ENCODE measurements at places on chromosomes 13 and 19.

GRCh38 chr13:27639186-27639585 lies 17.5 kb downstream of the POLR1D start:
- DNase-seq, result no peak

DNA sequence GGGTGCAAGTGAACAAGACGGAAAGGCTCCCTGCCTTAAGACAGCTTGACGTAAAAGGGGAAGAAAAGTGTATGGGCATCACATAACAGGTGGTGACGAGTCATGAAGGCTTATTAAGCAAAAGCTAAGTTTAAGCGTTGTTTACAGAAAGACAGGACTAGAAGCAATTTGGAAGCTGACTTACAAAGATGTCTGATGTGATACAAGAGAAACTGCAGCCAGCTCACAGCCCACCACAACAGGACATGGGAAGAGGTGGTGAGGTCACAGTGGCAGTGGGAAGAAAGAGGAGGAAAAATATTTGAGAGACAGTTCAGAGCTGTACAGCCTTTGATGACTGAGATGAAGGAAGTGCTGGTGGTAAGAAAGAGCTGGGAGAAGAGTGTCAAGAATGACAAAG lies 181.6 kb downstream of the KLF12 start:
- no peak for DNase-seq

- DNase-seq, result no peak
Observed at GRCh38 chr13:36329361-36329760, 16.8 kb downstream of the SPART start.

GRCh38 chr19:21603431-21604231 lies 98.2 kb downstream of the ZNF429 start:
- peak; percentile 15 for DNase-seq

- DNase-seq, result no peak
Observed at GRCh38 chr19:33256261-33256660, 30.6 kb upstream of the SLC7A10 start.

DNA sequence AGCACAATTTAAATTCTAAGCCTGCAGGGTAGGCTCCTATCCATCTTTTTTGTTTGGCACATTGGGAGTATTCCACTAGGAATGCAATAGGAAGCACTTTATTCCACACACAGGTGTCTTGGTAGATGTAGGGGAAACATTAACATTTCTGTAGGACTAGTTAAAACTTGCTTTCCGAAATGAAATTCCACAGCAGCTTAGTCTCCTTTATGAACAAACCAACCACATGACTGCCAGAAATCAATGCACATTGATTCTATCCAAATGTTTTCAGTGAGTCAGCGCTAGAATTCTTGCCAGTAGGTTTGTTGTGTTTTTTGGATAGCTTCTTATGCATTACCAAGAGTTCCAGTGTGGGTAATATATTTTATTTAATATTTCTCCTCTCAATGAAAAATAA lies 207.9 kb upstream of the CSNK1A1L start:
- DNase-seq, result no peak

- DNase-seq, result peak; percentile 24
Observed at GRCh38 chr19:5480427-5480836, 25.2 kb downstream of the ZNRF4 start.

- no peak for DNase-seq
Observed at GRCh38 chr13:33284916-33285315, 639 bp downstream of the STARD13 start.

- DNase-seq, result no peak
Observed at GRCh38 chr13:24746618-24747247, 17.2 kb upstream of the RNF17 start.

DNA sequence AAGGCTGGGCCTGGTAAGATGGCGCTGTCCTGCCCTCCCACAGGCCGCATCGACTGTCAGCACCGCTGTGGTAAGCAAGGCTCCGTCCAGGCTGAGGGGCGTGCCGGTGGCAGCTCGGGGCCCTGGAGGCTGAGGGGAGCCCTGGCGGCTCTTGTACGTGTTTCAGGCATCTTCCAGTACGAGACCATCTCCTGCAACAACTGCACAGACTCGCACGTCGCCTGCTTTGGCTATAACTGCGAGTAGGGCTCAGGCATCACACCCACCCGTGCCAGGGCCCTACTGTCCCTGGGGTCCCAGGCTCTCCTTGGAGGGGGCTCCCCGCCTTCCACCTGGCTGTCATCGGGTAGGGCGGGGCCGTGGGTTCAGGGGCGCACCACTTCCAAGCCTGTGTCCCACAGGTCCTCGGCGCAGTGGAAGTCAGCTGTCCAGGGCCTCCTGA lies 1.2 kb downstream of the IZUMO4 start:
- no peak for DNase-seq

DNA sequence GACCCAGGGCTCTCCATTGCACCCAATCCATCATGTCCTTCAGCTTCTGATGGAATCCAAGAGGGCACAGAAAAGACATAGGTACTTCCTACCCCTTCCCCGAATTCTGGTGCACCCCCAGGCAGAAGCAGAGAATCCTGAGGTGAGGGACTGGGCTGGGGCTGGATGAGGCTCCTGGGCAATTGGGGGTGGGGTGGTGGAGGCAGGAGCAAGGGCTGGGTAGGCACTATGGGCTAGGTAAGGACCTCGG lies 2.7 kb upstream of the KCNC3 start:
- DNase-seq, result no peak

GRCh38 chr13:77349365-77349764 lies 22.5 kb upstream of the MYCBP2 start:
- DNase-seq, result no peak

DNA sequence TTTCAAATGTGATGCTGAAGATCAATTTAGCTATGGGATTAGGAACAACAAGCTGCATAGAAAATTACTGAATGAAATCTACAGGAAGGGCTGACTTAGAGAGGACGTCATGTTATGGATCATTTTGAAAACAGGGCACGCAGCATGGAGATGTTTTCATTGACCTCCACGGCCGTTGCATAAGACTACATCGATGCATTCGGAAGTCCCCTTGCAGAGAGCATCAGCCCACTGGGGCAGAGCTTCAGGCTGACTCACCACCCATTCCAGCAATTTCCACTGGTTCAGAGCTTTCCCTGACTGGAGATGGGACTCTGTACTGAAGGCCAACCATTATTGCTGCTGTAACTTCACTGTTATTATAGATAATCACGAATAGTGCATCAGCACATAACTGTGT lies 305.3 kb downstream of the IRS2 start:
- no peak for DNase-seq

DNA sequence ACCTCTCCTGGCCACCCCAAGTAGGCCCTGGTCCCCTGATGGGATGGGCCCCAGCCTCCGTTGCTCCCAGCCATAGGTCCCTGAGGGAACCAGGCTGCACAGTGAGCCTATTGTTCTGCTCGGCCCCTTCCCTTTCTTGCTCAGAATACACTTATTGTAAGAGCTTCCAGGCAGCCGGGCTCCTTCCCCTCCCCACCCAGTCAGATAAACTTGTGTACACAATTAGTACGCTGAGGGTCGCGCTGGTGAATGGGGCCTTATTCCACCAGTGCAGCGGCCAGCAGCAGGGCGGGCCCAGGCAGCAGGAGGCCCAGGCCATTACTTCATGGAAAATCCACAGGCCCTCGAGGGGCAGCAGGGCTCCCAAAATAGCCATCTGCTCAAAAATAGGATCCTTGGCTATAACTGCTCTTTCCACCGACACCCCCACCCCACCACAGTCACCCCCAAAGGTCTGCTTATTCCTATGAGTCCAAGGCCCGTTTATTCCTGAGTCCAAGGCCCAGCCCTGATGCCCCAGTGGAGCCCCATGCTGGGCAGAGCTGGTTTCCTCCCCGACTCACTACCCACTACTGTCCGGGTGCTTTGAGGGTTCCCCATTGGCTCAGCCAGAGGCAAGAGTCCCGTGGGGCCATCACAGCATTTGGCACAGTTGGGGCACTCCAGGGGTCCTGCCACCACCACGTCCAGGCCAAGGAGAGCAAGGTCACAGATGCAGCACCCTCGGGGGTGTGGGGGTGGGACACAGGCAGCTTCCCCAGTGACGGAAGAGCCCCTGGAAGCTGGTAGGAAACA lies 22.1 kb downstream of the CAPN12 start:
- no peak for DNase-seq

DNA sequence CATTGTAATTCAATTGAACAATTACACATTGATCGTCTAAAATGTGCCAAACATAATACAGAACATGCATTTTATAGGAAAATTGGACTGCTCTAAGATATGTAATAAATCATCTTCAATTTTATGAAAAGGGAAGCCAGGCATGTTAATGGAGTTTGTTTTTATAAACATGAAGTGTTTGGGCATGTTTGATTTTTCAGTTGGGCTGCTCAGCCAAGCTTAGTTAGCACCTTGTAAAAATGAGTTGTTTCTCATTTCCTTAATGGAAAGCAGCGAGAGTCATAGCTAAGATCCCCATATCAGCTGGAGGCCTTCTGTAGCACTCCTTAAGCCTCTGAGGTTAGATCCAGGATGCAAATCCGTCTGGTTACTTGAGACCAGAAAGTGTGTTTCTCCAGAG lies 422.3 kb downstream of the SPRY2 start:
- DNase-seq, result no peak

DNA sequence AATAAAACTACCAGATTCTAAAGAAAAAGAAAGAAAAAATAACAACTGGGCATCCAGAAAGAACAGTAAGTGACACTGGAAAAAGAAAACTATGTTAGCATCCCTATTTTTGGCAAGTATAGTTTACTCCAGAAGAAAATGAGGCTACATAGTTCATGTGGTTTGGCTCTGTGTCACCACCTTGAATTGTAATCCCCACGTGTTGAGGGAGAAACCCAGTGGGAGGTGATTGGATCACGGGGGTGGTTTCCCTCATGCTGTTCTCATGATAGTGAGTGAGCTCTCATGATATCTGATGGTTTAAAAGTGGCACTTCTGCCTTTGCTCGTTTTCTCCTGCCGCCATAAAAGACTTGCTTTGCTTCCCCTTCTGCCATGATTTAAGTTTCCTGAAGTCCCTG lies 76.9 kb downstream of the ITGBL1 start:
- DNase-seq, result no peak

- DNase-seq, result no peak
Observed at GRCh38 chr13:58630794-58631193, 999.2 kb downstream of the PCDH17 start.

GRCh38 chr19:49335071-49335783 lies at the start of gene CD37:
Gene CD37 (plus strand): TSS chr19:49335406. CDS start chr19:49335541, 135 bp downstream.
- no peak for DNase-seq

DNA sequence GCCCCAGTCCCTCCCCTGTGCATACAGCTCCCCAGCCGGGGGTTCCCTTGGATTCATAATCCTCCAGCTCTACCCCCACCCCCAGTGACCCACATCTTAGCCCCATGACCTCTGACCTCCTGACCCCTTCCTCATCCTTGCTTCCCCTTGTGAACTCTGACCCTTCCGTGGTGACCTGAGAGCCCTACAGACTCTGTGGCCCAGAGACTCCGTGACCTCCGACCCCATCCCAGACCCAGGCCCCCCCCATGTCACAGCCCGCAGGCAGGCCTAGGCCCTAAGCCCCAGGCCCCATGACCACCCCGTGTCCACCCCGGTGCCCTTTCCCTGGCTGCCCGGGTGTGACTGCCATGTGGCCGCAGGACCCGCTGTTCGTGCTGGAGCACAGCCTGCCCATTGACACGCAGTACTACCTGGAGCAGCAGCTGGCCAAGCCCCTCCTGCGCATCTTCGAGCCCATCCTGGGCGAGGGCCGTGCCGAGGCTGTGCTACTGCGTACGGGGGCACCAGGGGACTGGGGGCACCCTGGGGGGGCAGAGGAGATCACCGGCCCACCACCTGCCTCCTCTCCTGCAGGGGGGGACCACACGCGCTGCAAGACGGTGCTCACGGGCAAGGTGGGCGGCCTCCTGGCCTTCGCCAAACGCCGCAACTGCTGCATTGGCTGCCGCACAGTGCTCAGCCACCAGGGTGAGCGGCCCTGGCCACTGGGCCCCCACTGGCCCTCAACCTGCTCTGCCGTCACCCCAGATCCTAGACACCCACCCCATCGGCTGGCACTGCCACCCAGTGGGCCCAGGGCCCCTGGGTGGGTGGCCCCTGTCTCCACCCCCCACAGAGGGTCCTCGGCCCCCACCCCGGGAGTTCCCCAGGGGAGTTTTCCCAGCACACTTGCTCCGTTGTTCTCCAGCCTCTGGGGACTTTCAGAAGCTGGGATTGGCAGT lies 2.4 kb upstream of the SPIB start:
- DNase-seq, result no peak

- no peak for DNase-seq
Observed at GRCh38 chr13:101727118-101727517, 274.6 kb downstream of the ITGBL1 start.

- no peak for DNase-seq
Observed at GRCh38 chr13:110162053-110162452, 144.9 kb downstream of the COL4A1 start.

- no peak for DNase-seq
Observed at GRCh38 chr19:41774515-41774980, 19.2 kb downstream of the CEACAM6 start.

GRCh38 chr19:558770-559439 lies 13.5 kb upstream of the BSG start:
- no peak for DNase-seq

DNA sequence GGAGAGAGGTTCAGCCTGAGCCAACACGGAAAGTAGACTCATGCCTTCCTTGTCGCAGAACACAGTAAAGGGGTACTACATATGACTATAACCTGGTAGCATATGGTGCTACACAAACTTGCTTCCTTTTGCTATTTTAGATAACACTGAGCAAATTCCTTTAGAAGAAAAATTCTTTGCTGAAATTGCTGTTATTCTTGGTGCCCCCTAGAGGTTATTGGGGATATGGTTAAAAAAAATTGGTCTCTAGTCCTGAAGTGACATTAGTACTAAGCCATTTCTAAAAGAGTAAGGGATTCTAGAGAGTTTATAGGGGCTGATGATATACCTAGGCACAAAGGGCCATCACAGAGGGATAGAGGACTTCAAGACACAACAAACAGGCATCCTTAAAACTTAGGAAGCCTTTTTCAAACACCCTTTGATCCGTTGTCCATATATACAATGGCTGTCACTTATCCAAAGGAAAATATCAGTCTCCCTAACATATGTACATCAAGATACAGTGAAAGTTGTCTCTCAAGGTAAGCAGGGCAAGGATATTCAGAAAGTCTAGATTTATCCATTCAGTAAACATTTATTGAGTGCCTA lies 13.9 kb upstream of the HS6ST3 start:
- DNase-seq, result peak; percentile 19

- no peak for DNase-seq
Observed at GRCh38 chr13:92377396-92377795, 849.2 kb upstream of the GPC6 start.

- DNase-seq, result no peak
Observed at GRCh38 chr19:33054623-33055022, 10.1 kb downstream of the RHPN2 start.

DNA sequence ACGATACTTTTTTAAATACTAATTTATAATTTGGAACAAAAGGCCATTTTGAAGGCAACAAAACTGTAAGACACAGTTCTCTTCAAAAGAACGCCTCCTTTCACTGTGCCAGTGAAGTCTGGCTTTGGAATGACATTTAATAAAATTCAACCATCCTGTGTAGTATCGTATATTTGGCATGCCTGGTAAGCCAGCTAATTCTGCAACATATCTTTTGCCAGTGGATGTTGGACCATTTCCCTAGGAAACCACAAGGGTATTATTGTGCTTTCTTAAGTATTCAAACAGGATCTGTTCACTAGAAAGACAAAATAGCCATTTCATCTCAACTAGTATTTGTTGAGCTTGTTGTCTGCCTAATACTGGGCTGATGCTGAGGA lies 111.6 kb downstream of the RGCC start:
- no peak for DNase-seq

- DNase-seq, result no peak
Observed at GRCh38 chr19:47379381-47379938, 30.3 kb downstream of the DHX34 start.
